ENCODE measurements at places on chromosomes 6 and 20.

DNA sequence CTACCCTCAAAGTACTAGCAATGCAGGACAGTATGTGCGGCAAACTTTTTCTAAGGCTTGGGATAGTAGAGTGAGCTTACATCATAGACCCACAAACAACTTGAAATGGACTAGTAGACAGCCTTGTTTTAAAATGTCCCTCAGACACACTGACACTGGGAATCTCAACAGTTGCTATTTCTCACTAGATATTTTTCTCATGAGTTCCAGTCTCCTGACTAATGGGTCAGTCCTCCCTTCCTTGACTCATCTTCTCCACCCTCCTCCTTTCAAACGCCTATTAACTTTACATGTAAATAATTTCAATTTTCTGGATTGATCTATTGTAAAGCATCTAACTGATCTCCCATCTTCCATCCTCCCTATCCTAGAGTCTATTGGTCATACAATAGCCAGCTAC lies 308.3 kb upstream of the PREP start:
- H3K27me3 ChIP-seq = no peaks in the 10 kb centered on the region
- H3K4me3 ChIP-seq = no peak overlapping the region
- H3K4me1 ChIP-seq = no peaks in the 10 kb centered on the region
- H3K27ac ChIP-seq = no peak overlapping the region
- H3K36me3 ChIP-seq = no peaks in the 10 kb centered on the region

DNA sequence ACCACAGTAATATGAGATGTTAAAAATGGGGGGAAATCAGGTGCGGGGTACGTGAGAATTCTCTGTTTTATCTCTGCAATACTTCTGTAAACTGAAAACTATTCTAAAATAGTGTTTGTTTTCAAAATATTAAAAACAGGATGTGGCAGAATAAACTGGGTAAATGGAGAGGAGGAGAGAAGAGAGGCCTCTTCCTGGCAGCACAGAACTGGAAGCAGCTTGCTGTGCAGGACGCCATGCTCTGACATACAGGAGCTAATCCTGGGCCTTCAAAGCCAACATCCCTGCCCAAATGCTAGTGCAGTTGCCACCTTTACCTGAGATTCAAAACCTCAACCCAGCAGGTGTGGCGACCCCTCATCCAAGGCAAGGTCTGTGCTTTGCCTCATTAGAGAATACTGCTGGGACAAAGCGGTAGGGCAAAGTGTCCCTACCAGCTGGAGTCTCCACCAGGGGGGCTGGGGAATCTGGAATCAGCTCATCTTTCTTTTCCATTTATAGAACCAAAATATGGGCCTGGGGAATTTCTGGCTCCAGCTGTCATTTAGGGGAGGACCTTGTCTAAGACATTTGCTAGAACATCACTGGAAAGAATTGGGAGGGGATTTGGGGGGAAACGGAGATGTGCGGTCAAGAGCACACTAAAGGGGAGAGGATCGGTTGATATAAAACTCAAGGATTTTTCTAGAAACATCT lies 67.3 kb downstream of the SCML4 start:
- H3K27ac ChIP-seq = no peak overlapping the region
- H3K4me3 ChIP-seq = no peak overlapping the region
- no peaks in the 10 kb centered on the region for H3K27me3 ChIP-seq
- no peak for DNase-seq
- H3K4me1 ChIP-seq = no peaks in the 10 kb centered on the region

DNA sequence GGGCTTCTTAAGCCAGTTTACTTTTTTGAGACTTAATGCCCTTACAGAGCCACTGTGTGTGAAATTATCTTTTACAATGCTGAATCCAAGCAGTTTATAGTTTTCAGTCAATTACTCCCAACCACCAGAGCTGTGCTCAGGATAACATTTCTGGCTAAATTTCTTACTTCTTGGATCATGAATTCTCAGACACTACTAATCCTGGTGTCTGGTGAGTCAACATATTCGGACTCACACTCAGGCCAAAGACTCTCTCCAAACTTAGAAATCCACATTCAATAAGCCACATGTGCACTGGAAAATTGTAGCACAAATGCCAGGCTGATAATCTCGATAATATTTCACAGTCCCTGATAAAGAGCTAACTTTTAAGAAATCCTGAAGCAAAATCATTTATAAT lies 49.0 kb downstream of the PTPRT start:
- H3K4me1 ChIP-seq = no peaks in the 10 kb centered on the region
- H3K4me3 ChIP-seq = no peak overlapping the region
- H3K36me3 ChIP-seq = no peaks in the 10 kb centered on the region
- no peak overlapping the region for H3K27ac ChIP-seq

DNA sequence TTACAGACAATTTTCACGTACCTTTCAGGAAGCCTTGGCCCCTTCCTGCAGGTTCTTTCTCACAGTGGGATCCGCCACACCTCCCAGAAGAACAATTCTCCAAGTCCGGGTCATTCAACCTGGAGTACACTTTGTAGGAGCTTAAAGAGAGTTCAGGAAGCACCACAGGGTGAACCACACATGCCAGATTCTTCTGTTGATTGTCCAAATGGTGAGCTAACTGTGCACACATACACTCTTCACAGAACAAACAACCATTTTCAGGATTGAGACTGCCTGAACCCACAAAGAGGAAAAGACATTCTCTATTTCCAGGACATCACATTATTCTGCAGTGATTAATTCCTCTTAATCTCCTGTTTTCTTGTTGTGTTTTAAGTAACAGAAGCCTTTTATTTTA lies 51.0 kb downstream of the SCGN start:
- DNase-seq = no peak
- H3K36me3 ChIP-seq = no peaks in the 10 kb centered on the region
- H3K4me3 ChIP-seq = no peak overlapping the region
- H3K27me3 ChIP-seq = no peaks in the 10 kb centered on the region
- H3K27ac ChIP-seq = no peak overlapping the region
- no peaks in the 10 kb centered on the region for H3K4me1 ChIP-seq

DNA sequence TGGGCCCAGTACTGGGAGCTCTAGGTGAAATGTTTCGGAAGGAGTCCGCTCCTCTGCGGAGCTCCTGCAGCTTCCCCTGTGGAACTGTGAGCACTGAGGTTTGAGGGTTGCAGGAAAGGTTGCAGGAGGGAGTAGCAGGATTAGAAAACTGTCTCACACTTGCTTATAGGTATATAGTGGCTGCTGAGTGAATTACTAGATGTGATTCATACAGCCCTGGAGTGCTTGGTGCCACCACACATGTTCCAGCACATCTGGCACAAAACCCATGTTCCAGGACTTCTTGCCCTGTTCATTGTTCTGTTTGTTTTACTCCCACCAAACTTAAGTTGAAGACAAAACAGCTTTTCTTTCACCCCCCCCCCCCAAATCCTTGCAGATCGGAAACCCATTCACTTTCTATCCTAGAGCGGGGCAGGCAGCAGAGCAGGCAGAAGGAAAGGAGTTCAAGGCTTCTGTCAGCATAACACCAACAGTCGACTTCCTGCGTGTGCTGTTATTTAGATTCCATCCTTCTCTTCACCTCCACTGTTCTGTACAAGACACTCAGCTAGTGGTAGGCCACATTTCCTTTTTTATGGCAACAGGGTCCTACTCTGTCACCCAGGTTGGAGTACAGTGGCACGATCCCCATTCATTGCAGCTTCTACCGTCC lies 669 bp upstream of the PEX6 start:
- H3K27ac ChIP-seq = peak overlapping the region; percentile 93
- no peaks in the 10 kb centered on the region for H3K36me3 ChIP-seq
- H3K4me3 ChIP-seq = peak overlapping the region; percentile 91
- H3K4me1 ChIP-seq = peaks cover 29% of the 10 kb centered on the region
- DNase-seq = no peak

DNA sequence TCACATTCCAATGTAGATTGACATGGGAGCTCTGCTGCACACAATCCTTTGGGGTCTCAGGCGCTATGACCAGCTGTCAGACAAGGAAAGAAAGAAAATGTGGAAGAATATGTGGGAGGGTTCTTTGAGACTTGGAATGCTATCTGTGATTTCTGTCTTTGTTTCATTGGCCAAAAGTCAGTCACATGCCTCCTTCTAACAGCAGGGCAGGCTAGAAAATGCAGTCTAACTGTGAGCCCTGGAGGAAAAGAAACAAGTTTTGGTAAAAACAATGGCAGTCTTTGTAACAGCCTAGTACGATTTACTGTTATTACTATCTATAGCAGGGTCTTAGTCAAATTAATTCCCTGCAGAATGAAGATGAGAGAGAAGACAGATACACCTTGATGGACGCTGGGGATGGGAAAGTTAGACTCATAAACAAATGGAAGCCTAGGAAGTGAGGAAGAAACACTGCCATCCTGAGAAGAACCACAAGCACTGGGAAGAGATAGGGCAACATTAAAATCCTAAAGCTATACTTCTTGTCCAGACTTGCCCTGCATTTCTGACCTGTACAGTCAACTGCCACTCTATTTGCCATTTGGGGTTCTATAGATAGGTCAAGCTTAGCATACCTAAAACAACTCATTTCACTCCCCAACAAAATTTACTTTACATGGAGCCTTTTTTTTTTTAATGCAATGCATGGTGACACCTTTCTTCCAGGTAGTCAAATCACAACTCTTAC lies 833.0 kb downstream of the KIF16B start:
- no peak overlapping the region for H3K4me3 ChIP-seq
- H3K27me3 ChIP-seq = no peaks in the 10 kb centered on the region
- no peak for DNase-seq
- no peak overlapping the region for H3K27ac ChIP-seq
- H3K4me1 ChIP-seq = no peaks in the 10 kb centered on the region
- H3K36me3 ChIP-seq = no peaks in the 10 kb centered on the region

GRCh38 chr20:45191926-45192325 lies 14.9 kb upstream of the SEMG1 start:
- no peak overlapping the region for H3K4me3 ChIP-seq
- H3K36me3 ChIP-seq = no peaks in the 10 kb centered on the region
- no peaks in the 10 kb centered on the region for H3K4me1 ChIP-seq
- H3K27me3 ChIP-seq = peaks cover 4% of the 10 kb centered on the region
- DNase-seq = no peak
- no peak overlapping the region for H3K27ac ChIP-seq

GRCh38 chr6:93423542-93423941 lies 4.2 kb upstream of the EPHA7 start:
- no peak overlapping the region for H3K4me3 ChIP-seq
- peaks cover 17% of the 10 kb centered on the region for H3K4me1 ChIP-seq
- H3K27ac ChIP-seq = no peak overlapping the region

DNA sequence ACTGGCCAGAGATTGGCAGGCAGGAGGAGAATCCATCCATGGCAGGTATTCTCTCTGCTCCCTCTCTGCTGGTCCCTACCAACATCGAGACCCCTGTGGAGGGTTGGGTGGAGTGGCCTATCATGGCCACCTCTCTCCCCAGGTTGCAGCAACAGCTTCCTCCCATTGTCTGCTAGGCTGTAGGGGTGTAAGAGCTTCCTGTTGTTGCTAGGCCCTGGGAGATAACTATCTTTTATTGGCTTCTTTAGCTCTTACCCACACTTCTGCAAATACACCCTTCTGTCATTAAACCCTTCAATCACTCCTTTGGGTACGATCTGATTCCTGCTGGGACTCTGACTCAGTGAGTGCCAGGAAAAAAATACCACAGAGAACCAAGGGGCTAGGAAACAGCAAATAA lies 66.6 kb upstream of the FAM184A start:
- no peak for DNase-seq
- H3K27ac ChIP-seq = no peak overlapping the region
- peaks cover 27% of the 10 kb centered on the region for H3K4me1 ChIP-seq

DNA sequence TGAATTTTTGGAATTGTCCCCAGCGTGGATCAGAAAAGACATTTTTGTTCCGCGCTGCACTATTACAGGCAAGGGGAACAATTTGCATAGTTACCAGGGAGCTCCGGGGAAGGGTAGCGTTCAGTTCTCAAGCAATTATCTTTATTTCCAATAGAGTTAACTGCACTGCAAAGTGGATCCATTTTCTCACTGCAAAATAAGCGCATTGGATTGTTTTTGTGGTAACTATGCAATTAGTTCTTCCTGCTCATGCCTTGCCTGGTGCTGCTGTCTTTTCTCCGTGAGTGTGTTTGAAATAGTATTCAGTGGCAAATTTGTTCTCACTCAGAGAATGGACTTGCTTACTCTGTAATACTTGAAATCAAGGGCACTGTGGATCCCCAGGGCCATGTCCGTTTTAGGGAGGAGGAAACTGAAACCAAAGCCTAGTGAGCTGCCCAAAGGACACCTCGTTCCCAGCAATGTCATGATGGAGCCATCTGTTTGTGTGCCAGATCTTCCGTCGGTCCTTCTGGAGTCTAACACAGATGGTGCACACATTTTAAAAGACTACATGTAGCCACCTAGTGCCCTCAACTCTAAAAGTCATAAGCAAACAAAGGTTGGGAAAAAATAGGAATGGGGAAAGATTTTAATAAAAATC lies 7.4 kb upstream of the PCK1 start:
- no peaks in the 10 kb centered on the region for H3K27me3 ChIP-seq
- no peaks in the 10 kb centered on the region for H3K4me1 ChIP-seq
- H3K27ac ChIP-seq = no peak overlapping the region
- no peaks in the 10 kb centered on the region for H3K36me3 ChIP-seq
- DNase-seq = no peak
- no peak overlapping the region for H3K4me3 ChIP-seq

- H3K4me1 ChIP-seq = no peaks in the 10 kb centered on the region
- H3K27ac ChIP-seq = no peak overlapping the region
- H3K27me3 ChIP-seq = no peaks in the 10 kb centered on the region
- H3K4me3 ChIP-seq = no peak overlapping the region
- no peak for DNase-seq
These were observed 140.6 kb downstream of the TBC1D7 start for GRCh38 chr6:13187692-13188091.

DNA sequence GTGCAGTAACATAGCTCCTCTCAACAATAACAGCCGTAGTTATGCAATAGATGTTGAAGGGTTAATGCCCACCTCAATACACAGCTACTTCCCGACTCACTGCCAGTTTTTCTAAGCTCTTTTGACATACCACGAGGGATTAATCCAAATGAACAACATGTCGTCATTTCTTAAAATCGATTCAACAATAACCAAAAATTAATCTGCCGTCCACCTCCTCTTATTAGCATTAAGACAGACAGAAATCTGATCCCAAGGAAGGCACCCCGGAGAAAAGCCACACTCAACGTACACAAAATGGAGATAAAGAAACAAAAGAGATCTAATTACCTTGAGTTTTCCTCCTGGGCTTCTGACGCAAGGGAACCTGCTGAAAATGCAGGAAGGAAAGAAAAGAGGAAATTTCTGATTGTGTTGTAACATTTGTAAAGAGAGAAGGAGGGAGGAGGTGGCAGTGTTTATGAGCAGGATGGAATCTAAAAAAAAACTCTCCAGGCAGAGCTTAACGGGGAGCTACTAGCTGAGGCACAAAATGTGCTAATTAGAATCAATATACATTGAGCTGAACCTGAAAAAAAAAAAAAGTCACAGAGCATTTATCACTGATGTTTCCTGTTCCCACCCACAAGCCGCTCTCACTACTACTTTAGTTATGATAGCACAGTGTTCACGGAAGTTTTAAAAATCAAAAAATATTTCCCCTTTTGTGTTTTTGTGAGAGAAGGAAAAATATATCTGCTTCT lies 109.3 kb downstream of the IPCEF1 start:
- peaks cover 61% of the 10 kb centered on the region for H3K4me1 ChIP-seq
- H3K36me3 ChIP-seq = peaks cover 31% of the 10 kb centered on the region
- no peak for DNase-seq
- no peaks in the 10 kb centered on the region for H3K27me3 ChIP-seq
- peak overlapping the region; percentile 66 for H3K4me3 ChIP-seq
- peak overlapping the region; percentile 62 for H3K27ac ChIP-seq

Data from CD14-positive monocyte (primary cell).